Activated naive CD4-positive, alpha-beta T cell treated with anti-CD3 and anti-CD28 coated beads, Interleukin-2, amount 10 ng/mL, durations not matched to agents 5 hours and 36 hours (primary cell): ENCODE measurements at places on chromosomes 6 and 20. TPM values are rescaled to one million over a fixed set of nuclear protein-coding genes. Genes with fewer than 3 reads are reported as not detected.

FAM83C gene
- total RNA-seq: not detected

SAMD3 gene
- total RNA-seq: 71.0 TPM

LGSN gene
- total RNA-seq: not detected

SLC22A3 gene
- total RNA-seq: not detected

DEFB132 gene
- not detected for total RNA-seq

VEGFA gene
- 54.9 TPM for total RNA-seq

POLR1C gene
- 30.0 TPM for total RNA-seq
